Memory B cell (primary cell): ENCODE measurements at places on chromosomes 4 and X.
A peak's percentile ranks its signal among the peaks of the same experiment; 100 is the strongest.

GRCh38 chr4:135282676-135283075 is 1081.1 kb upstream of the PABPC4L start:
- DNase-seq, result no peak

GRCh38 chr4:105951198-105951597 is 55.9 kb downstream of the NPNT start:
- no peak for DNase-seq

DNA sequence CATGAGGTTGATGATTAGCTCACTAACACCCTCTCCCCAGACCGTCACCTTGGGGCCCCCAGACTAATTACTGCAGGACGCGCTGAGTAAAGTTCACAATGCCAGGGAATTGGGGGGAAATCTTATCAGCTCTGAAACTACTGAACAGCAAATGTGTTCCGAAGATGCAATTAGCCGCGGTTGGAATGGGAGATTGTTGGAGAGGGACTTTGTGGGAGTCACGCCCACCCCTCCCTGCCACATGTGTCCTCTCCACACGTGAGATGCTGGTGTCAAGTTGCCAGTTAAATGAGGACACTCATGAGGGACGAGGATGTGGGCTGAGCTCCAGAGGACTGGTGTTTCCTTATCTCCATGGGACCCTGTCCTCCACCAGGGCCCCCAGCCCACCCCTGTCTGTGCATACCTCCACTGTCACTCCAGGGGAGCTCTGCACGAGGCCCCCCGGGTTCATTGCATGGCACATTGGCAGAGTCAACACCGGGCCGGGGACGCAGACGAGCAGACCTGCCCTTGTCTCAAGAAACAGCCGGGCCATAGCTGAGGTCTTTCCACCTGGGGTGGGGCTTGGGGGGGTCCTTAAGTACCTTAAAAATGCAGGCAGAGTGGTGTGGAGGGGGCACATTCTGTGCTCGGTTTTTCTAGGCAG is 175.4 kb upstream of the PSAPL1 start:
- no peak for DNase-seq

DNA sequence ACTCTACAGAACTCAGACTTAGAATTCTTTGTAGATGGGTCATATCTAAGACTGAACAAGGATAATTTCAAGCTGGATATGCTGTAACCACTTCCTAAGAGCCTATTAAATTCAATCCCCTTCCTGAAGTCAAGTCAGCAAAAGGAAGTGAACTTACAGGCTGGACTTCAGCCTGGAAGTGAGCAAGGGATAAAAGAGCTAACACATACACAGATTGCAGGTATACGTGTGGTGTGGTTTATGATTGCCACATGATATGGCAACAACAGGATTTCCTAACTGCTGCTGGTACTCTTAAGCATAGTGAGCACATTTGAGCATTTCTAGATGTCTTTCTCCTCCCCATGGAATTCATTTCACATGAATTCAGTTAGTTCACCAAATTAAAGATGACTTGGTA is 38.2 kb upstream of the UXT start:
- no peak for DNase-seq

GRCh38 chrX:98380106-98380505 is 1496.4 kb downstream of the RPA4 start:
- no peak for DNase-seq

DNA sequence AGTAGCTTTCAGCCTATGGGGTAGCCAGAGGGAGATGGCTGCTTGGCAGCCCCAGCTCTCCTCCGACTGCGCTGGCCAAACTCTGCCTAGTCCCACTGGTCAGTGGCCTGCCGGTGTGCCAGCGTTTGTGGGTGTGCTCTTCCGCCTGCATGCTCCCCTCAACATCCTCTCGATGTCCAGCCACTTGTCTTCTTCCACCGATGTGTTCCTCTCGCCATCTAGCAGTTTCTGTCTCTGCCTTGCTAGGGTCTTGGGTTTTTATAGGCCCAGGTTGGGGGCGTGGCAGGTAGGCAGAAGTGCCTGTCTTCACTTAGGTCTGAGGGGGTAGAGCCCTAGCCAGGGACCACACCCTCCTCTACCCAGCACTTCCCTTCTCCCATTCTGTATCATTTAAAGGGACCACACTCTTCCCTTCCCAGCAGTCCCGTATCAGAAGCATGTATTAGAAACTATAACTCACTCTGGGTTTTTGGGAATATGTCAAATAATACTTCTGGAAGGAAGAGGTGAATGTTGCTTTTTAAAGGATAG is 124.4 kb downstream of the KDM6A start:
- DNase-seq, result no peak

DNA sequence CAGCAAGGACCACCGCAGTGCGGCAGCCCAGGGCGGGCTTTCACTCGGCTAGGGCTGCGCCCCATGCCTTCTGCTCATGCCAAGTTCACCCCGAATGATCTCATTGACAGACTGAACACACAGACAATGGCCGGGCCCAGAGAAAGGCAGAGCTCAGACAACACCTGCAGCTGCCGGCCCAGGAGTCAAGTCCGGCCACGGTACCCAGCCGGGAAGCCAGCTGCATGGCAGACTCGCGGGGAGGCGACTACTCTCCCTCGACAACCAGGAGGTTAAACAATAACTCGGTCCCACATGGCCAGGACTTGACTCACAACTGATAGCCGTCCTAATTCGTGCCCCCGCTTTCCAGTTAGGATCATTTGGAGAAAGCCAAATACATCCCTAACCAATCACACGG is 50.4 kb downstream of the ABLIM2 start:
- no peak for DNase-seq

DNA sequence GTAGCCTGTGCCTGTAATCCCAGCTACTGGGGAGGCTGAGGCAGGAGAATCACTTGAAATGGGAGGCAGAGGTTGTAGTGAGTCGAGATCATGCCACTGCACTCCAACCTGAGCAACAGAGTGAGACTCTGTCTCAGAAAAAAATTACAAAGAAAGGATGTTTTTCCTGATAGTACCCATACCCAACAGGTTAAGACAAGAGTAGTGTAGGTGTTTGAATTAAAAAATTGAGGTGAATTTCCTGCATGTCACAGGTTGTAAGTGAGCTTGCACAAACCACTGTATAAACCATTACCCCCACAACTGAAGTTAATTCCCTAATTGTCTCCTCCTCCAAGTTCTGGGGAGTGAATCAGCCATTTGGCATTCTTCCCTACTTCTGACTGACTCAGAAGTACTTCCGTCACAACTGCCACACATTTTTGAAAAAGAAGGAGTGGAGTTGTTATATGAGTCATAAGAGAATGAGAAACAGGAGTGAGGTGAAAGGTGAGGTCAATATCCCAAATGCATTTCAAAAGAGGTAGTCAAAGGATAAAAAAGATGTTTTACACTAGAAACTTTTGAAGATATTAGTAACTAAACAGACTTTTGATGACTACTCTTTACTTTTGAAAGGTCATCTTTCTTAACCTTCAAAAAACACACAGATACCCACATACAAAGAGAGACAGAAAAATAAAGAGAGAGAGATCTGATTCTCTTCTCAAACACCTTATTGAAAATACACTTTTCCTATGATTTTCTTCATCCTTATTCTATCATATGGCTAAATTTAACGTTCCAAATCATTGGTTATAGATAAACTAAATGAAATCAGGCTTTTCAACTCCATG is 134.5 kb downstream of the BTC start:
- no peak for DNase-seq

DNA sequence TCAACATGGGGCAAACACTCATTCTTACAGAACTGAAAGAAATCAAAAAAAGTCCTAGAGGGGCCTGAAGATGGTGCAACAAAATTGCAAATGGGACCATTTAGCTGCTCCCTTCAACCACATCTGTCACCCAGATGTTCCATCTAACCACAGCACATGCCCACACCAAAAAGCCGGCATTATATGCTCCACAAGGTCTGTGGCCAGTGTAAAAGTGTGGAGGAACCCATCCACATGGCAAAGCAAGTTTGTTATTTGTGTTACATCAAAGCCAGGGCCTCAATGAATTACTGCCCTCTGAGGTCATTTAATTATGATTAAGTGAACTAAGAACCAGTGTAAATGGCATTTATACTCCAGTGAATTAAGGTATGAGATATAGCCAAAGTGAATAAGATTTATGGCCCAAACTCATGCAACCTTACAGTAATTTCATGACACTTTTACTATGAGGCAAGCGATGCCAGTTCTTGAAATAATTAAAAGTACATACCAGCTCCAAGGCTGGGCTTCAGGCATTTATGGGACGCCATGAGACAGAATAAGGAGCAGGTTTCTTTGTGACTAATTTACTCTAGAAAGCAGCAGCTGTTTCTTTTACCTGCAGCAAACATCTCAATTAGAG is 48.7 kb upstream of the FGF16 start:
- no peak for DNase-seq

DNA sequence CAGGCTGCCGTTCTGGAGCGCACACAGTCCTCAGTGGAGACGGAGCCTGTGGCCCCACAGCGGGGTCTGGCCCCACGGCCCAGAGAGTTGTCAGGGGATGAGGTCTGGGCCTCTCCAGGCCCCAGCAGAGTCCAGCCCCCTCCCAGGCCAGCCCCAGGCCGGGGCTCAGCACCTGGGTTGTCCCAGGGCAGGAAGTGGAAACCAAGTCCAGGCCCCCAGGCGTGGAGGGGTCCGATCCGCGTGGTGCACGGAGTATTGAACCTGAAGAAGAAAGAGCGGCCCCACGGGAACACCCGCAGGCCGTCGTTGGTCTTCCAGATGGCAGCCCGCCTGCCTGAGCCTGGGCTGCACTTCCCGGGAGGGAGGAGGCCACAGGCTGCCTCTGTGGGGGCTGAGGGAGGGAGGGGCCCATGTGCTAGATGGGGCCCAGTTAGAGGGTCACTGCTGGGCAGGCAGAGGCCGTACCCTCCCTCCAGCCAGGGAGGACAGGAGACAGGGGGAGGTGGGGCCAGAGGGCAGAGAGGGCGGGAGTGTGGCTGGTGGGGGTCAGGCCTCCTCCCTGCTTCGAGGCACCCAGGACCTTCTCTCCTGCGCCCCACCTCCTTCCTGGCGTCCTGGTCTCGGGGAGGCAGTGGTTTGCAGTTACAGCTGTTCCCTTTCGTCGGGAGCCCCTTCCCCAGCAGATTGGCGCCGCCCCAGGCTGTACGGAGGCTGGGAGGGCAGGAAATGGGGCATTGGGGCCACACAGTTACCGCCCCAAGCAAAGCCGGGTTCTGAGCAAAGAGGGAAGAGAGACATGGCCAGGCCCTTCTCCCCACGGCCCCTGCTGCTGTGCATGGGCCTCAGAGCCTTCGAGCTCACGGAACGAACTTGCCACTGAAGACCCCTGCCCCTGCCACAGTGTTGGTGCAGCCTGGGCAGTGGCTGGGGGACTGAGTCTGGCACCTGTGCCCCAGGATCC is 8.1 kb downstream of the HGFAC start:
- no peak for DNase-seq

DNA sequence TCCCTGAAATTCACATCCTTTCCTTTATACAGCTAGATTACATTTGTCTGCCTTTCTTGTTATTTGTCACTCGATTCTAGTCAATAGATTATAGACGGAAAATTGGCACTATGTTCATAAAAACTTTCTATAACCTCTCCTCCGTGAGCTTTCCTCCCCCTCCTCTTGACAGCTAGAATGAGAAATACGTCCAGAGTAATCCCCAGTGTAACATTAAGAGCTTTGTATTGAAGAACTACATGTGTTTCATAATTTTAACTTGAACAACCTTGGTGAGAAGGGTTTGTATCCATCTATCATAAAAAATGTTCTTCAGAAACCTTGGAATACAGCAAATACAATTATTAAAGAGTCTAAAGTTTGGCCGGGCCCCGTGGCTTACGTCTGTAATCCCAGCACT is 1707.4 kb downstream of the PCDH7 start:
- no peak for DNase-seq

- DNase-seq, result no peak
Observed at GRCh38 chr4:181138116-181138515, 1105.1 kb upstream of the TENM3 start.

DNA sequence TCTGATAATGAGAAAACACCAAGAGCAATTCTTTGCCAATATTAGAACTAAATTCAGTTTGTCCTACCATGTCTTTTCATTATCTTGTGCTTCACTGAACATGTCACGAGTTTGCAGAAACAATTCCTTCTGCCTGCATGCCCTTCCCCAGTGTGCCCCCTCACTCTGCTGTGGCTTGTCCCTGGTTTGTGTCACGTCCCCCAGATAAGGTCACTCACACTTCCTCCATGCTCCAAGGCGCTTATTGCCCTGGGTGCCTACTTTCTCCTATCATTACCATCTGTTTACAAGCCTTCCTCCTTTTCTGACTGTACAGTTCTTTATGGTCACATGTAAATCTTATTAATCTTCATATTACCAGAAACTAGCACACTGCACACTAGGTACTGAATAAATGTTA is 394.1 kb downstream of the KCNIP4 start:
- no peak for DNase-seq

DNA sequence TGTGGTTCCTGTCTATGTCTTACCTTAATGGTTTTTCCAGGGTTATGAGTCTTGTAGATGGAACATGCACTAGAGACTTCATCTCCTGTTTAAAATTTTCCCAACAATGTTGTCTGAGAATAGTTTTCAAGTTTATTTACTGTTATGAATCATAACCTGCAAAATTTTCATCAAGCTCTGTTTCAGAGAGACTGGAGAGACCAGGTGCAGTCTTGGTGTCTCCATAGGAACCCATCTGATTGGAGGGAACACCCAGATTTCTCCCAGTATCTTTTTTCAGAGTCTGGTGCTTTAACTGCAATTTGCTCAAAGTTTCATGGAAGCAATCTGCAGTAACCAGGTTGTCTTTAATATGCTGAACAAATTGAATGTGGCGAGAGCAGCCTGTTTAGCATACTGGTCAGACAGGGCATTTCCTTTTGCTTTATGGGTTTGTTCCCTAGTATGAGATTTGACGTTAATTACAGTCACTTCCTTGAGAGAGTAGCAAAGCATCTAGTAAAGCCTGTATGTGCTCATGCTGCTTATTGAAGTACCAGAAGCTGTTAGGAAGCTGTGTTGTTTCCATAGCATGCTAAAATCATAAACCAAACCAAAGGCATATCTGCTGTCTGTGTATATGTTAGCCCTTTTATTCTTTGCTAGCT is 18.8 kb upstream of the VSIG1 start:
- no peak for DNase-seq

DNA sequence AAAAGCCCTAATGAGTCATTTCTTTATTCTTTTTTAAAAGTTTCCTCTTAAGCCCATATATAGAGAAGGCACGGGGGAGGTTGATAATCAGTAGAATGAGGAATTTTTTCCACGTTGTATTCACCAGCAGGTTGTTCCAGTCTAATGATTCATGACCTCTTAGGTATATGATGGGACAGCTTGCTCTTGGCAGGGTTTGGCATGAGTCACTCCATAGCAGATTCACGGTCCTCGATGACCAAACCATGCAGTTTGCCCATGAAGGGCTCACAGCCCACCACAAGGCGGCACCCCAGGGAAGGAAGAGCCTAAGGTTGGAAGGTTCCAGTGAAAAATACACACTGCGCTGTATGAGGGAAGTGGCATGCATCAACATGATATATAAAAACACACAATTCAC is 623.8 kb upstream of the DIPK2B start:
- DNase-seq, result no peak

DNA sequence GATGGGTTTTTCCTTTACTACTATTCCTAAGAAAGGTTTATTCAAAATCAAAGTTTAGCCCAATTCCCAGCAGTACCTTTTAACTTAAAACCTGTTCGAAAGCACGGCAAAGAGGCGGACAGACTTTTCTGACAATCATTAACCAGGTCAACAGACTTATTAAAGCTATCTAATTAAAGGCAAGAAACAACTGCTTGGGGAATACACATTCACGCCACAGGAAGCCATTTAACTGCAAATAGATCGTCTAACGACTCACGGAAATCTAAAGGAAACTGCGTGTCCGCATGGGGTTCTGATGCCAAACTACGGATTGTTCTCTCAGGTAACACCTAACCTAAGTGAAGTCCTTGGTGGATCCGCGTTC is 663 bp upstream of the USP53 start:
- DNase-seq, result peak; percentile 1
